ENCODE measurements at places on chromosomes 4 and X. TPM values are rescaled to one million over a fixed set of nuclear protein-coding genes. Genes with fewer than 3 reads are reported as not detected.

Gene ZAR1
- polyA plus RNA-seq: not detected

- peak; percentile 36 for DNase-seq
Observed at GRCh38 chr4:70651864-70652506, 14.3 kb downstream of the JCHAIN start.

GRCh38 chr4:1310796-1311631 lies 21.3 kb downstream of the MAEA start:
- DNase-seq: no peak

- no peak for DNase-seq
Observed at GRCh38 chrX:118497180-118497818, 1.7 kb downstream of the DOCK11 start.

Gene SYNPO2
- 5.7 TPM for polyA plus RNA-seq

Gene CXCL11
- 0.16 TPM for polyA plus RNA-seq

- no peak for DNase-seq
Observed at GRCh38 chr4:100042235-100042634, 92.2 kb upstream of the H2AZ1 start.

Data from right lung (tissue), 10 donors.